ENCODE measurements at places on chromosomes 2 and 18. TPM values are rescaled to one million over a fixed set of nuclear protein-coding genes. Genes with fewer than 3 reads are reported as not detected.

- no peak for DNase-seq
Observed at GRCh38 chr2:149924028-149924427, 336.5 kb upstream of the MMADHC start.

GRCh38 chr18:74197705-74198341 lies 49.5 kb downstream of the TIMM21 start:
- DNase-seq, result no peak

DNA sequence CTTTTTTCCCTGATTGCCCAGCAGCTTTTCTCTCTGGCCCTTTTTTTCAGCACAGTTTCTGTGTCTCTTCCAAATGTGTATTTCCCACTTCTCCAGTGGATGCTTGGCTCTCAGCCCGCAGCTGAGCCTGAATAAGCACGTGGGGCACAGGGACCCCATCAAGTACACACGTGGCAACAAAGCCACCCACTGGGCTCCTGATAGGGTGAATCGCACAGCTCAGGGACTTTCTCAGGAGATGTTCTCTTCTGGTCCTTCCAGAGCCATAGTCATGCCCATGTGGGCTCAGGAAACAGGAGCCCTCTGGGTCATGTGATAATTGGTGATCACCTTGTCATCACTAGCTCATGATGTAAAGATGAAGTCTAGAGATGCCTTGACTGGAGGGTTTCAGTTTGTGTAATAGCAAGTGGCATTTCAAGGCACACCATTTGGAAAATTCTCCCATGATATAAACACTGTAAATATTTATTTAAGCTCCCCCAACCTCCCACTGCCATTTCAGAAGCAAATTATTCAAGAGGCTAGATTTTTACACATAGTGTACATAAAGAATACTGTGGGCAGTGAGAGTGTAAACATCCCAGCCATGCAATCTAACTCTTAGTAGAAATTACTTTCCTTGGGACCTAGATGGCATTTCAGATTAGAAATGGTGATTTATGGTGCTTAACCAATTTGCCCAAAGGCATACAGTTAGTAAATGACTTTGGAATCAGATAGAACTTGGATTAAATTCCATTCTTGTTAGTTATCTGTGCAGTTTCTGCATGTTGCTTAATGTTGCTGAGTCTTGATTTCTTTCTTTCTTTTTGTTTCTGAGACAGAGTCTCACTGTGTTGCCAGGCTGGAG lies 597.5 kb downstream of the SLC4A3 start:
- no peak for DNase-seq

- no peak for DNase-seq
Observed at GRCh38 chr18:13278062-13278630, 59.6 kb downstream of the LDLRAD4 start.

DNA sequence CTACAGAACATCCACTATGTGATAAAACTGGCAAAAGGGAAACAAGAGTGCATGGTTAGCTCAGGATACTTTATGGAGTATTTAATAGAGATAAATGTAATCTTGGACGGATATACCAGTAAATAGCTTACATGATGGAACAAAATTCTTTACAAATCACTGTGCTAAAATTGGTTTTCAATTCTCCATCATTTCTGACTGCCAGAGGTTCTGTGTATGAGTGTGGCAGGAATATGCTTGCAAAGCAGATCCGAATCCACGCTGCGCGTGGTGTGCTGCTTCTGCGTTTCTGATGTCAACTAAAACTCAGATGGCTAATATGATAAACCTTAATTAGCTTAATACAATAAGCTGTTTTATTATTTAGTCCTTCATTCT lies 2.1 kb downstream of the ZNF532 start:
- DNase-seq, result no peak

Gene THAP4
- 20.0 TPM for total RNA-seq

Gene RAB6C
- not detected for total RNA-seq
